ENCODE measurements at places on chromosomes 13 and 19. TPM values are rescaled to one million over a fixed set of nuclear protein-coding genes. Genes with fewer than 3 reads are reported as not detected.

GRCh38 chr13:26325876-26326275 is 71.9 kb downstream of the CDK8 start:
- DNase-seq, result no peak

- no peak for DNase-seq
These were observed 1.1 kb upstream of the ZNF45 start for GRCh38 chr19:43936188-43936587.

The CLC gene
- not detected for total RNA-seq

The ZFP82 gene
- total RNA-seq, result 10.9 TPM

The HNRNPL gene
- 208 TPM for total RNA-seq

- DNase-seq, result no peak
These were observed 239.9 kb upstream of the CSNK1A1L start for GRCh38 chr13:37345391-37345790.

The SHD gene
- total RNA-seq, result not detected

DNA sequence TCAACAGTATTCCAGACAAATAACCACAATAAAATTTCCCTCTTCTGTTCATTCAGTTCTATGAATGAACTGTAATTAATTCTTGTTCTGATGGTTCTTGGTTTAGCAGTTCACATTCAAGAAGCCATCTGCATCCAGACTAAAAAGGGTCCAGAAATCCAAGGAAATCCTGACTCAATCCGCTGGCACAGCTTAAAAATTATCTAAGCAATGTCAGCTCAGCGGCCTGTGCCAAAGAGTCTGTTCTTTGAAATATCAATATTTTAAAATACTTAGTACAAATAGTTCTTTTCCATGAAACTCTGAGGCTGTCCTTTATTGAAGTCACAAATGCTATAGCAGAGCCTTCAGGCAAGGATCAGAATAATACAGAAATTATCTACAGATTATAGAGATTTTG is 57.2 kb downstream of the DHRS12 start:
- DNase-seq, result no peak

DNA sequence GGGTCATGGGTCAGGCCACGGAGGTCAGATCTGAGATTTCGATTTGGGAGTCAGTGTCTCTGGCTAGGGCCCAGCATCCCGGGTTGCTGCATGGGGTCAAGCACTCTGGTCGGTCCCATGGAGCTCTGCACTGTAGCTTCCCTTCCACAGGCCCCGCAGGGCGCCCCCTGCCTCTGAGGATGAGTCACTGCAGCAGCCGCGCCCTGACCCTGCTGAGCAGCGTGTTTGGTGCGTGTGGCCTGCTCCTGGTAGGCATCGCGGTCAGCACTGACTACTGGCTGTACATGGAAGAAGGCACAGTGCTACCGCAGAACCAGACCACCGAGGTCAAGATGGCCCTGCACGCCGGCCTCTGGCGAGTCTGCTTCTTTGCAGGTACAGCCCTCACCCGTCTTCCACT is 3.6 kb downstream of the CACNG7 start:
- DNase-seq, result no peak

DNA sequence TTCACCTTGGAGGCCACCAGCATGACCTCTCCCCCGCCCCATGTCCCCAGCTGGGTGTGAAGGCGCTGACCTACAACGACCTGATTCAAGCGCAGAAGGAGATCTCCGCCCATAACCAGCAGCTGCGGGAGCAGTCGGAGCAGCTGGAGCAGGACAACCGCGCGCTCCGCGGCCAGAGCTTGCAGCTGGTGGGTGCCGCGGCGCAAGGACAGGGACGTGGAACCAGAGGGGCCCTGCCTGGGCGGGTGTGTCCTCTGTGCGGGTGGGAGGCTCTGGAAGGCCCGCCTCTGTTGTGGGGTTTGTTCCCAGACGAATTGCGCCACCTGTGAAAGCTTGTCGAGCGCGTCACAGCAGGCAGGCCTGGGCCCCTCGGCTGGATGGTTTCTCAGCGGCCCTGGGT is 22.3 kb downstream of the PLEKHJ1 start:
- no peak for DNase-seq

DNA sequence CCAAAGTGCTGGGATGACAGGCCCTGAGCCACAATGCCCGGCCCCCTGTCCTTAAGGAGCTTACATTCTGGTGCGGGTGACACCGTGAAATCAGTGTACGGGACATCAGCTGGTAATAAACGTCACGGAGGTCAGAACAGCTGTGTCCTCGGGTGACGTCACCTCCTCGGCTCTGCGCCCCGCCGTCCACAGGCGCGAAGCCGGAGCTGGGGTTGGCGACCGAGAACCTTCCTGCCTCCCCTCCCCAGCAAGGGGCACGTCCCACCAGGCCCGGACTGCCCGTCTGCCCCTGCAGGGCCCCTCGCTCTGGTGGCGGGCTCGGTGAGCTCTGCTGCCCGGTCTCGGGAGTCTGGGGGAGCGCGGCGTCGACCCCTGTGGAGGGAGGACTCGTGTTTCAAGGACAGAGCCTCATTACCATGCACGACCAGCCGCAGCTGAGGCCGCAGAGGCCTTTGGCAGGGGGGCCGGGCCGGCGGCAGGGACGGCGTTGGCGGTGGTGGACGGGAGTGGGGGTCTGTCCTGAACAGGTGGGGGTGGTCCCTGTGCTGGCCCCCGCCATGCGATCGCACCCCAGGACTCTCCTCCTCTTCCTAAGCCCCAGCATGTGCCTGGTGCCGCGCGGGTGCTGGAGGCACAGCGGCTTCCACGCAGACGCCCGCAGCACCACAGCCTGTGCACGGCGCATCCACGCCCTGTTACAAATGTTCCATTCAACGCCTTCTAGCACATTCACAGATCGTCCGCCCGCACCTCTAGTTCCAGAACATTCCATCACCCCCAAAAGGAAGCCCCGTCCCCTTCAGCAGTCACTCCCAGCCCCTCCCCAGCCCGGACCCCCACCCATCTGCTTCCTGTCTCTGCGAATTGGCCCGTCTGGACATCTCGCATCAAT is 5.4 kb downstream of the LINGO3 start:
- peak; percentile 70 for DNase-seq

GRCh38 chr13:27965740-27966640 is 3.1 kb downstream of the CDX2 start:
- no peak for DNase-seq

DNA sequence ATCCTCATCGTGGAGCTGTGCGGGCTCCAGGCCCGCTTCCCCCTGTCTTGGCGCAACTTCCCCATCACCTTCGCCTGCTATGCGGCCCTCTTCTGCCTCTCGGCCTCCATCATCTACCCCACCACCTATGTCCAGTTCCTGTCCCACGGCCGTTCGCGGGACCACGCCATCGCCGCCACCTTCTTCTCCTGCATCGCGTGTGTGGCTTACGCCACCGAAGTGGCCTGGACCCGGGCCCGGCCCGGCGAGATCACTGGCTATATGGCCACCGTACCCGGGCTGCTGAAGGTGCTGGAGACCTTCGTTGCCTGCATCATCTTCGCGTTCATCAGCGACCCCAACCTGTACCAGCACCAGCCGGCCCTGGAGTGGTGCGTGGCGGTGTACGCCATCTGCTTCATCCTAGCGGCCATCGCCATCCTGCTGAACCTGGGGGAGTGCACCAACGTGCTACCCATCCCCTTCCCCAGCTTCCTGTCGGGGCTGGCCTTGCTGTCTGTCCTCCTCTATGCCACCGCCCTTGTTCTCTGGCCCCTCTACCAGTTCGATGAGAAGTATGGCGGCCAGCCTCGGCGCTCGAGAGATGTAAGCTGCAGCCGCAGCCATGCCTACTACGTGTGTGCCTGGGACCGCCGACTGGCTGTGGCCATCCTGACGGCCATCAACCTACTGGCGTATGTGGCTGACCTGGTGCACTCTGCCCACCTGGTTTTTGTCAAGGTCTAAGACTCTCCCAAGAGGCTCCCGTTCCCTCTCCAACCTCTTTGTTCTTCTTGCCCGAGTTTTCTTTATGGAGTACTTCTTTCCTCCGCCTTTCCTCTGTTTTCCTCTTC is 6.3 kb downstream of the MYADM start:
- DNase-seq, result no peak

All from GM23248 (cell line).